ENCODE measurements at places on chromosomes 3 and 15.

GRCh38 chr3:139715166-139715565 is 37.4 kb upstream of the NMNAT3 start:
- DNase-seq = no peak

GRCh38 chr3:99418709-99419108 is 219.7 kb upstream of the COL8A1 start:
- DNase-seq = no peak

DNA sequence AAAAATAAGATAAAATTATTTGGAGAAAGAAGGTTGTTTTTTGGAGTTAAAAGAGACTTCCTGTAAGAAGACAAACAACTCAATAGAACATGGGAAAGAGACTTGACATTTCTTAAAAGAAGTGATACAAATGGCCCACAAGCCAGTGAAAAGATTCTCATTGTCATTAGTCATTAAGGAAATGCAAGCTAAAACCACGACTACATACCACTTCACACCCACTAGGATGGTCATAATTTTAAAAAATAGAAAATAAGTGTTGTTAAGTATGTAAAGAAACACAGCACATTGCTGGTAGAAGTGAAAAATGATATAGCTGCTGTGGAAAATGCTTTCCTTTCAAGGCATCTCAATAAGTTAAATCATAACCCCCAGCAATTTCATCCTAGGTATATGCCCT is 44.4 kb upstream of the GK5 start:
- no peak for DNase-seq

- no peak for DNase-seq
Measured at GRCh38 chr3:127710155-127710941, 37.6 kb downstream of the ABTB1 start.

GRCh38 chr15:49163678-49164077 is 6.4 kb upstream of the GALK2 start:
- DNase-seq = no peak

Measured in HuH-7 (cell line).